Neuronal stem cell (in vitro differentiated cells): ENCODE measurements at places on chromosomes 3 and 15.

- no peak for DNase-seq
Measured at GRCh38 chr3:114176487-114176886, 2.4 kb downstream of the DRD3 start.

GRCh38 chr3:44952689-44953088, 23.3 kb downstream of the ZDHHC3 start:
- DNase-seq: no peak

- DNase-seq: no peak
Measured at GRCh38 chr3:124529826-124530571, 200.3 kb upstream of the UMPS start.

- no peak for DNase-seq
Measured at GRCh38 chr3:24191801-24192403, 246.8 kb downstream of the NR1D2 start.

GRCh38 chr3:31361371-31362273, 171.1 kb upstream of the STT3B start:
- peak; percentile 11 for DNase-seq

DNA sequence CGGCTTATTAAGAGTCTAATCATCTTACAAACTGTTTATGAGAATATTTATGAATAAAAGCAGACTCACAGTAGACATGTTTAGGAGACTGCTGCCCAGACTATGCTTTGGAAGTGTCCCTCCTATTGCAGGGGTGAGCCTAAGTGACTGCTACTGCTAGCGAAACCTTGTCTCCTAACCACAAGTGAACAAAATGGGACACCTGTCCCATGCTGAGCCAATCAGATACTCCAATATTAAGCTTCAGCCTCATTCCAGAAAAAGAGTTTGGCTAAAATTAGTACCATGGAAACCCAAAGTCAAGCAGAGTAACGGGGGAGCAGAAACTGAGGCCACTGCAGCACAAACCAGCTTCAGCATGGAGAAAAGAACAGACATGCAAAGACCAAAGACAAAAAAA, 4.6 kb downstream of the DENND6A start:
- DNase-seq: no peak

DNA sequence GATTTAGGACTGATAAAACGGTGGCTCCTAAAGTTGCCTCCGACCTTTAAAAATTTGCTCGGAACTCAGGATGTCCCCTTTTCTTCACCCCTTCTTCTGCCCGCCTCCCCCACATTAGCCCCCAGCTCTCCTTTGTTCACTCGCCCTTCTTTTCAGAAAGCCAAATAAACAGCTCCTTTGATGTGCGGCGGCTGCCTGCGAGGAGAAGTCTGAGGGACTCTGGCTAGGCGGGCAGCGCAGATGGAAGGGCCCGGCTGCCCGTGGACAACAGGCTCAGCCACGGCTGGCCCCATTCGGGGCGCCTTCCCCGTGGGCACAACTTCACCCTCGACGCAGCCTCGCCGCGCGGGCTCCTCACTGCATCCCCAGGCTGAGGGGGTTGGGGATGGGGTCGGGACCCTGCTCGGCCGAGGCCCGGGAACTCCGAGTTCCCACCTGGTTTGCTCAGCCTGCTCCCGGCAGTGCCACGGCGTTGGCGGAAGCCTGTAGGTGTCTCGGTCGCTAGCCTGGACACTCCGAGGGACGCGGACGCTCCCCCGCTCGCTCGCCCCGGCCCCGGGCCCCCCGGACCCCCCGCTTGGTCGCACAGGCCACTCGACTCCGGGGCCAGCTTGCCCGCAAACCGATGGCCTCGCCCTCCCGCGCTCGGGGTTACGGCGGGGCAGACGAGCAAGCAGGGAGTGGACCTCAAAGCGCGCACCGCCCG, 897 bp upstream of the TLE3 start:
- DNase-seq: peak; percentile 76

DNA sequence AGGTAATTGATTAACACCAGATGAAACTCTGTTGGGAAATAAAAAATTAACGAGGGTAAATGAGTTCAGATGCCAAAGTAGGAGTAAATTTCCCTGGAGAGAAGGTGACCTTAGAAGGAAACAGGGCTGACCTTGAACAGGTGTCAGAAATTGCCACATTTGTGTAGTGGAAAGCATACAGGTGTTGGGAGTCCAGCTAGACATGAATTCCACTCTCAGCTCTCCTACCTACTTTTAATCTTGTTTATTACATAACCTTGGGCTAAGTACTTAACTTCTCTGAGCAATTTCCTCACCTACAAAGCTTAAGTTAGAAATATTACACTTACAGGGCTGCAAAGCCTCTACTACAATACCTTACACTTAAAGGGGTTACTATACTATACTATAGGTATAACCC, 96.0 kb downstream of the ISL2 start:
- no peak for DNase-seq

GRCh38 chr3:24713516-24713915, 218.9 kb upstream of the THRB start:
- DNase-seq: no peak

DNA sequence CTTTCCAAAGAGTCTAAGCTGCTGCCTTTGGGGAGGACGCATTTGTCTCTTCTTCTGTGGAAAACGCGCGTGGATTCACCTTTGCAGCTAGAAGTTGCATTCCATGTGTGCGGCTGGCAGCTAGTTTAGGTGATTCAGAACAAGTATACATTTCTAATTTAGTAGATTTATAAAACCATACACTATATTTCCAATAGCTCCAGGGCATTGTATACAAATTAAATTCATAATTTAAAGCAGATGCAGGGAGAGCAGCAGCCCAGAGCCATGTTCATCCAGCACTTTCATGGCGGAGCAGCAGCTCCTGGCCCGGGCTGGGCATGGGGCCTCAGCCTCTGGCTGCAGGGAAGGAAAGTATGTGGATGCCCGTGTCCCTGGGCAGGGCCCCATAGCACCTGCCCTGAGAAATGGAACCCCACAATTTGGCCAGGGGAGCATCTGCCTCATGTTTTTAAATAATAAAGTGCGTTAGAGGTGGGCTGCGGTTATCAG, 42.8 kb upstream of the SEC22A start:
- DNase-seq: no peak

- no peak for DNase-seq
Measured at GRCh38 chr3:98971169-98971681, 69.7 kb upstream of the DCBLD2 start.

GRCh38 chr3:150446470-150446977, 38.4 kb downstream of the TSC22D2 start:
- DNase-seq: no peak
